Stimulated activated CD8-positive, alpha-beta memory T cell treated with anti-CD3 and anti-CD28 coated beads, Interleukin-15, amount 100 ng/mL, for 48 hours (primary cell): ENCODE measurements at places on chromosomes 1 and 21.

- no peak for DNase-seq
These were observed 5.1 kb upstream of the OLIG2 start for GRCh38 chr21:33020558-33021100.

DNA sequence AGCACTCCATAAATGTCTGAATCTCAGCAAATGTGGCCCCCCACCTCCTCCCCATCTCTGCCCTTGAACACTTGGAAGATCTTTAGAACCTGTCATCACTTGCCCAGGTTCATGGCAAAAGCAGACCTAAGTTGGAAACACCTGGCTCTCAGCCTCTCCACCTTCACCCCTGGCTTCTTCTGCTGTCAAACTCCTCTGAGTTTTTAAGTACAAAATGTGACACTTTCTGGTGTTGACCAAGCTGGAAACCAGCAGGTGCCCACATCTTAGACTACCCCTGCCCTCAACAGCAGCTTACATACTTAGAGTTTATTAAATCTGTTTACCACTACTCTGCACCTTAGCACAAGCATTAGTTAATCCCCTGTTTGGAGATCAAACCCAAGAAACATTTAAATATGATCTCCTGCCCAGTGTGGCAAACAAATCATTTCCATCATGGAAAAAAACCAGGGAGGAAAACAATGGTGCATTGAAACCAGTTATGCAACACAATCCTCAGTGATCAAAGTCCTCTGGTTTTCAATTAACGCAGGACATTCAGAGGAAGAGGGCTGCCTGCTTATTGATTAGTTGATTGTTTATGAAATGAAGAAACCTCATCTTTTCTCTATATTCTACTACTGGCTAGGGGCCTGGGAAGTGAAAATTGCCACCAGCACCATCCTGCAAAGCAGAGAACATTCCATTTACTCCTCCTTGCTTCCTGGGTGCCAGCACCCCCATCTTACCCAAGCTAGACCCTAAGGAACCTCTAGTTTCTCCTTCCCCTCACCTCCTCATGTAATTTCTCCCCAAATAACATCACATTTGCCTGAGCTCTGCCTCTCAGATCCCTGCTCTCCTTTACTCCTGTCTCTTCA lies 139.4 kb upstream of the RAB4A start:
- DNase-seq = no peak

GRCh38 chr21:35663856-35664606 lies 396.3 kb downstream of the SETD4 start:
- DNase-seq = no peak

DNA sequence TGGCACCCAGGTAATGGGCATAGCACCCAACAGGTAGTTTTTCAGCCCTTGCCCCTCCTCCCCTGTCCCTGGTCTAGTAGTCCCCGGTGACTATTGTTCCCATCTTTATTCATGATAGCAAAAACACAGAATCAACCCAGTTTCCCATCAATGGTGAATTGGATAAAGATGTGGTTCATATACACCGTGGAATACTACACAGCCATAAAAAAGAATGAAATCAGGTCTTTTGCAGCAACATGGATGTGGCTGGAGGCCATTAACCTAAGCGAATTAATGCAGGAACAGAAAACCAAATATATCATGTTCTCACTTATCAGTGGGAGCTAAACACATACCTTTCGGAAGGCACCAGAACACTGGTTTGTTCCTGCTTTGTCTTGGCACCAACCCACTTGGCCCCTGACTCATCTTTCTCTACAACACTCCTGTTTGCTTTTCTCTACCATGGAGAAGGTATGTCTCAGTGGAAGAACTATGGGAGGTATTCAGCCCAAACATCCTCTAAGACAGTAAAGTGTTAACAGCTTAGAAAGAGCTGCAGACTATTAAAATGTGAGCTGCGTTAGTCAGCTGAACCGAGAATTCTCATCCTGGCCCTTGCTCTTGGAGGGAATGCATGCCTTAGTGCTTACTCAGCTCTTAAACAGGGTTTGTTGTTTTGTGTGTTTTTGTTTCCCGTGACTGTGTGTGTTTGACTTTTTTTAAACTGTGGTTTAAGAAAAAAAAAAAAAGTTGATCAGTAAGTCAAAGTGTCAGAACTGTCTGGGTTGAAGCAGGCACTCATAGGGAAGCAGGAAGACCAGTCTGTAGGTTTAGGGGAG lies 203.0 kb downstream of the TOMM20 start:
- no peak for DNase-seq

GRCh38 chr1:55423376-55423775 lies 208.2 kb upstream of the USP24 start:
- DNase-seq = no peak

DNA sequence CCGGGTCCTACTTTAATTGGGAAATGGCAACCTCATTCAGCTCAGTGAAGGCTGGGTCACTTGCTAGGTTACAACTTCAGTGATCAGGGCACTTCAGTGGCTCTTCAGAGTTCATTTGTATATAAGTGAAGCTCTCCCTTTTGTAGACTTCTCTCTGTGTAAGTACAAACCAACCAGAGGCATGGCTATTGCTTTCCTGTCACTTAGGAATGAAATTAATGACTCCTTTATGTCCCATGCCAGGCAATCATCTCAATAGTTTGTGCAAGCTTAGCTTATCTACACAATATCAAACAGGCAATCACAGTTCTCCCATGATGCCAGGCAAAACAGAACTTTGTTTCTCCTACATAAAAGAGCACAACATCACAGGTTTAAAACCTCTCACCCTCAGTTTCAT lies 22.8 kb upstream of the CTBS start:
- no peak for DNase-seq

DNA sequence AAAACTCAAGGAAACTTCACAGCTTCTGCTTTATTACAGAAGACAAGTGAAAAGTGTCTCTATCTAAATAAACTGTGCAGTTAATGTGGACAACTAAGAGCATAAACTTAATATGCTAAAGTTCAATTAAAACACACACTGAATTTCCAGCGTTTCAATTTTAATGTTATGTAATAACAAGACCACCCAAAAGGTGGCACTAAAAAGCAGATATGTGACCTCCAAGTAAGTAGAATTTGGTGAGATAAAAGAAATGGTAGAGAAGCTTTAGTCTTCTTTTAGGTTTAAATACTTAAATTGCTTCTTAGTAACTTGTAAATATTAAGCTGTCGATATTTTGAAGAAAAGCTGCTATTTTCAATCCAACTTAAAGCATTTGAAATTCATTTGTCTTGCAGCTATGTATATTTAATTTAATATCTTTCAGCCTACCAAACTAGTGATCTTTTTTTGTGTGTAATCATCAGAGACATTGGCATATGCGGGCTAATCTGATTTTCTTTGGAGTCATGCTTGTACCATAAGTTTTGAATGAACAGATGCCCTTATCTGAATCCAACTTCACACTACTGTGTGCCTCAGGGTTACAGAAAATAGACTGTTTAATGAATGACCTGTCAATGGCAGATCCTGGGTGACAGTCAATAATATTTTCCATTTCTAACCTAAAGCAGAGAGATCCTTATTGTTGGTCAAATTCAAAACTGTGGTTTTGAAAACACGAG lies 36.5 kb upstream of the ADAMTS1 start:
- no peak for DNase-seq

DNA sequence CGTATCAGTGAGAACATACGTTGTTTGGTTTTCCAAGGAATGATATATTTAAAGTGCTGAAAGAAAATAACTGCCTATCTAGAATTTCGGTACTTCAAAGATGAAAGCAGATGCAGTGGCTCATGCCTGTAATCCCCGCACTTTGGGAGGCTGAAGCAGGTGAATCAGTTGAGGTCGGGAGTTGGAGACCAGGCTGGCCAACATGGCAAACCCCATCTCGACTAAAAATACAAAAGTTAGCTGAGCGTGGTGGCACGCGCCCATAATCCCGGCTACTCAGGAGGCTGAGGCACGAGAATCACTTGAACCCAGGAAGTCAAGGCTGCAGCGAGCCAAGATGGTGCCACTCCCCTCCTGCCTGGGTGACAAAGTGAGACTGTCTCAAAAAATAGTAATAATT lies 16.4 kb downstream of the CD244 start:
- DNase-seq = no peak

- DNase-seq = no peak
These were observed 1.0 kb upstream of the AADACL3 start for GRCh38 chr1:12714710-12715475.

DNA sequence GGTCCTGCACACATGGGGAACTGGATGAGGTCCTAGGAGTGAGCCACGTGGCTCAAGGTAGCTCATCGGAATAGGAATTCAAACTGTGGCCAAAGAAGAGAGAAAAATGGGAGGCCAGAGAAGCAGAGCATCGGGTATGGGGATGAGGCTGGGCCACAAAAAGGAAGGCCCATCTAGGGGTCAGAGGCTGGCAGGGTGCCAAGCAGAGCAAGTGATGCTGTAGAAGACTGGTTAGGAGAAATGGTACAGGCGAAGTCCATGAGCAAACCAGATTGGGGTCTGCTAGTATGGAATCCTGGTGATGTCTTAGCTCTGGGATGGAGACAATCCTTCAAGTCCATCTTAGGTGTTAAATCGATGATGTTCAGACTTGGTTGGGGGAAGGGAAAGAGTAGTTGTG lies 68.0 kb downstream of the TEX35 start:
- DNase-seq = no peak

DNA sequence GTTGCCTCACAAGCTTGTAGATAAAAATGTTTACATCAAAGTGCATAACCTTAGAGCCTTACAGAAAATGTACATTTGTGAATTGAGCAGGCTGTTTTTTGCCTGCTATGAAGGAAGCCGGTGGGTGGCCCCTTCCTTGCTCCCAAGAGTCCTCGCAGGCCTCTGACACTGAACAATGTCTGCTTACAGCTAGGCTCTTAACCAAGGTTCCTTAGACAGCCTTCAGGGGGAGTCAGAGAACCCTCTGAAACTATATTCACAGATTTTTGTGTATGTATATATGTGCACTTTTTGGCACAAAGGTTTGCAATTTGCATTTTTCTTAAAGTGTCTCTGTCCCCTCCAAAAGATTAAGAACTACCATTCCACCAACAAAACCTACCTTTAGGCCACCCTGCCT lies 282.6 kb downstream of the BARHL2 start:
- DNase-seq = no peak

DNA sequence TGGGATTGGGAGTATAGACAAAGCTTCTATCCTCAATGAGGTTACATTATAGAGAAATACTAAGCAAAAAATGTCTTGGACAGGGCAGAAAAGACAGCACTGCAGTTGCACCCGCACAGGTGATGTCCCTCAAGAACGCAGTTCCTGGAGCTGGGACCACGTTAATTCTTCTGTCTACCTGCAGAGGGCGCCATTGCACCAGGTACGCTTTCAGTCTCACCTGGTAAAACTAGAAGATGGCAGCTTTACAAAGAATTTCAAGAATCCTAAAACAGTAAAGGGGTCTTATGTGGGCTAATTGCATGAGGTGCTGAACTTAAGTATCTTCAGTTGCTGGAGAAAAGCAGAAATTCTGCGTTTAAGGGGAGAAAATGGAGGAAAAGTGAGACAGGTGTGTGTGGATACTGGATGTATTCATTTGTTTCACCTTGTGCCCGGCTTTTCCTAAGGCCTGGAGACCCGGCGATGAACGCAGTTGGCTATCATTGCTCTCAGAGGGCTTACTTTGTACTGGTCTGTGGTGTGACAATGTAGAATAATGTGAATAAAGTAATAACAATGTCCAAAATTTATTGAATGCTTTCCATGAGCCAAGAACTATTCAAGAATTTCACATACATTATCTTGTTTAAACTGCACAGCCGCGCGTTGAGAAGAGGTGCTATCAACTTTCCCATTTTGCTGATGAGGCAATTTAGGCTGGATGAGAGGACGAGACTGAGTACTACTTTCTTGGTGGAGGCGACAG lies 276.3 kb upstream of the GREM2 start:
- no peak for DNase-seq

GRCh38 chr1:172545396-172546004 lies 12.6 kb downstream of the SUCO start:
- DNase-seq = no peak

DNA sequence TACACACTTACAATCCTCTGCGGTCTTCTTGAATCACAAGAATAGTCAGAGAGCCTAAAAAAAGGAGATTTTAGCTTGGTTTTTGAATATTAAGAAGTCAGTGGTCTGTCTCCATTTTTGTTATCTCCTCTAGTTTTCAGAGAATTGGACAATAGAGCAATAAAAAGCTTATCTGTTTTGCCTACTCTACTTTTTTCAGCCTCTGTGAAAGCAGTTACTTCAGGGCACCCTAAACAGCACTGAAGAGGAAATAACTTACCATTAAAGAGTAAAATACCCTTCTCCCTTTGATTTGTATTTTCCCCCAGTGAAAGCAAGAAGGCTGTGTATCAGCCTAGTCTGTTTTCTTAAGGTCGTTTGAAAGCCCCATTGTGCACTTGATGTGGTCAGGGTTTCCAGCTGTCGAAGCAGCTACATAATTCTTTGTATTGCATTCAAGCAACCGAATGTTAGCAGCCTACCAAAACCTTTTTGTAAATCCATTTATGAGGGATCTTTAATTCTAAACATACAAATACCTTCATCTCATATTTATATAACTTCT lies 1.0 kb downstream of the NTMT2 start:
- no peak for DNase-seq

GRCh38 chr1:204344665-204345355 lies 14.9 kb downstream of the PLEKHA6 start:
- DNase-seq = no peak

DNA sequence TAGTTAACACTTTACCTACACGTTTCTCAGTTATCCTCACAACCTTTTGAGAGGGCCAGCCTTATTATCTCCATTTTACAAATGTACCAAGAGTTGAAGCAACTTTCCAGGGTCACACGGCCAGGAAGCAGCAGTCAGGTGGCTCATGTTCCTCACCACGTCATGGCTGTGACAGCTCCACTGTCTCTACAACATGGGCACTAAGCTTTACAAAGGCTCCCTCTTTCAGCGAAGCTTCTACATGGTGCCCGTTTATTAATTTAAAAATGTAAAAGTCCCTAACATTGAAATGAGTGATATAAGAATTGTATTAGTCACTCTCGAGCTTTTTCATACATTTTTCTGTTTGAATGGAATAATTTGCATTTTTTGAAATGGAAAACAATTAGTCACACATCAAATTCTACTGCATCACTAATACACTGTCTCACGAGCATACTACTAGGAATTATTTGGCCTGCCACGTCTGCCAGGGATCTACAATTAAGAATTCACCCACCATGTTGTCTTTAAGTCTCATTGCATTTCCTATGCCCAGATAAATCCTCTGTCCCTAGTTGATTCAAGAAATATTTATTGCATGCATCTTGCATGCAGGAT lies 28.4 kb upstream of the LIN9 start:
- DNase-seq = no peak

- DNase-seq = no peak
These were observed 72.5 kb upstream of the SMYD2 start for GRCh38 chr1:214208460-214208859.

DNA sequence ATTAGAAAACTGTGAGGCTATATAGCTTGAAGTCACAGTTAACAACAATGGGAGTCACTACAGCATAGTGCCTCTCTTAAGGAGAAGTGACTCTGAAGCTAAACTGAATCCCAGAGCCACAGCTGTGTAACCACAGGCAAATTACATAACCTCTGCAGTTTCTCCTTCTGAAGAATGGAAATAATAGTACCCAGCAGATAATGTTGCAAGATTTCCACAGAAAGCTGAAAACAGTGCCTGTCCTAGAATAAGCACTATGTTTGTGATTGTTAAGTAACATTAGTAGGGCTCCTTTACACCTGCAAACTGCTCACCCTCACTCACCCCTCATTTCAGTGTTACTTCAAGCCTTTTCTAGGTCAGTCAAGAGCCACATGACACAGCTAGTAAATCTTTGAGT lies 886.7 kb downstream of the PLA2G4A start:
- DNase-seq = no peak
